ENCODE measurements at places on chromosomes 7 and 10. TPM values are rescaled to one million over a fixed set of nuclear protein-coding genes. Genes with fewer than 3 reads are reported as not detected.

GRCh38 chr7:140623980-140624379 lies 16.6 kb downstream of the DENND2A start:
- no peaks in the 10 kb centered on the region for H3K36me3 ChIP-seq
- H3K27ac ChIP-seq, result peak overlapping the region; percentile 79
- no peak overlapping the region for H3K4me3 ChIP-seq
- H3K27me3 ChIP-seq, result no peaks in the 10 kb centered on the region

DNA sequence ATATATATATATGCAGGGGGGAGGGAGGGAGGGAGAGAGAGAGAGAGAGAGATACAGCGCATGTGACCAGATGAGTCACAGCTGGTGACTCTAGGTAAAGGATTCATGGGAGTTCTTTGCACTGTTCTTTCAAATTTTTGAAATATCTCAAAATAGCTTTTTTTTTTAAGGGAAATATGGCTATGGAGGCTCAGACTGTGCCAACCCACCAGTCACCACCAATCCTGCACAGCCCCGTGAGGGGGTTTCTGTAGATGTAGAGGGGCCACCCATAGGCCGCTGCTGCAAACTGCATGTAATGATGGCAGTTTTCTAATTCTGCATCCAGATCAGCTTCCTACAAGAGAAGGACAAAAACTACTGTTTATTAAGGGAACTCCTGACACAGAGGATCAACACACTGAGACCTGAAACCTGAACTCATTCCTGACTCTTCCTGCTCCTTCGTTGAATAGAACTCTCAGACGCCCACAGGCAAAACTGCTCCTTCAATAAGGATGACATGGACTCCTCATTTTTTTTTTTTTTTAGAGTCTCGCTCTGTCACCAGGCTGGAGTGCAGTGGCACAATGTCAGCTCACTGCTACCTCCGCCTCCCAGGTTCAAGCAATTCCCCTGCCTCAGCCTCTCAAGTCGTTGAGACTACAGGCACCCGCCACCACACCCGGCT lies 17.3 kb downstream of the DAGLB start:
- H3K36me3 ChIP-seq, result peaks cover 23% of the 10 kb centered on the region
- no peak for DNase-seq
- H3K27ac ChIP-seq, result peak overlapping the region; percentile 36
- no peaks in the 10 kb centered on the region for H3K27me3 ChIP-seq

DNA sequence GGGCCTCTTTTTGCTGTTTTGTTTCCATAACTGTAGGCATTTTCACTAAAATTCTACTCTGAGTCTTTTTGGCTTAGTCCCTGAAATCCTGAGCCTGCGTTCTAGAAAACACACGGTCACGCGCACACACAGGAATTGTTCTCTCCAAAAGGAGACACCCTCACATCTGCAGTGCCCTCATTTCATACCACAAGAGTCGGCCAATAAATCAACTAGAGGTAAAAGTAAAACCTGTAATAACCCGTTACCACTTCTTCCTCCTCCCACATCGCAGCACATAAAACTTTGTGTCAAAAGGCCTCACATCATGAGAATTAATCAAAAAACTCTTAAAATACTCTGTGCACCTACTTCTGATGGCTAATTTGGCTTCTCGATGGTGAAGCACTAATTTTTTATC lies 133.3 kb upstream of the MGMT start:
- no peaks in the 10 kb centered on the region for H3K4me1 ChIP-seq
- no peak overlapping the region for H3K4me3 ChIP-seq
- no peaks in the 10 kb centered on the region for H3K36me3 ChIP-seq
- DNase-seq, result no peak
- no peak overlapping the region for H3K27ac ChIP-seq

GRCh38 chr10:79164075-79164474 lies 95.3 kb downstream of the ZMIZ1 start:
- DNase-seq, result no peak
- H3K4me1 ChIP-seq, result peaks cover 19% of the 10 kb centered on the region
- H3K36me3 ChIP-seq, result 0 out of 2 replicates have a peak, but pooled peaks cover 6% of the 10 kb centered on the region
- no peaks in the 10 kb centered on the region for H3K27me3 ChIP-seq
- no peak overlapping the region for H3K27ac ChIP-seq

GRCh38 chr10:105391670-105392351 lies 750.7 kb downstream of the SORCS3 start:
- no peak overlapping the region for H3K27ac ChIP-seq
- H3K4me3 ChIP-seq, result no peak overlapping the region
- H3K36me3 ChIP-seq, result no peaks in the 10 kb centered on the region
- no peaks in the 10 kb centered on the region for H3K4me1 ChIP-seq
- DNase-seq, result no peak

Gene SPDYE8
- not detected for total RNA-seq

DNA sequence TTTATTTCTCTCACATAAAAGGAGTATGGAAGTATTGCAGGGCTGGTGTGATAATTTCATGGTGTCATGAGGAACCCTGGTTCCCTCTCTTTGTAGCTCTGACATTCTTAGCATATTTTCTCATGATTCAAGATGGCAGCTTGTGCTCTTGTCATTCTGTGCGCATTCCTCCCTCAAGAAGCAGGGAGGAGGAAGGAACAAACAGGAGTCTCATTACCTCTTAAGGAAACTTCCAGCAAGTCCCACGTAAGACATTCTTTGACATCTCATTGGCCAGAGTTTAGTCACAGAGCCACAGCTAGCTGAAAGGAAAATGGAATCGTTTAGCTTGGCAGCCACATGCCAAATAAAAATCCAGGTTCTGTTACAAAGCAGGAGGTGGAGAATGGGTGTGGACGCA lies 546.8 kb downstream of the LRMDA start:
- H3K27ac ChIP-seq, result no peak overlapping the region
- no peaks in the 10 kb centered on the region for H3K36me3 ChIP-seq
- H3K4me3 ChIP-seq, result no peak overlapping the region
- H3K27me3 ChIP-seq, result no peaks in the 10 kb centered on the region
- no peak for DNase-seq

GRCh38 chr7:118072893-118073674 lies 110.9 kb upstream of the LSM8 start:
- H3K27me3 ChIP-seq, result no peaks in the 10 kb centered on the region
- H3K36me3 ChIP-seq, result no peaks in the 10 kb centered on the region
- no peak overlapping the region for H3K27ac ChIP-seq
- no peak overlapping the region for H3K4me3 ChIP-seq

GRCh38 chr7:98200364-98200763 lies 10.9 kb upstream of the BHLHA15 start:
- H3K27ac ChIP-seq, result no peak overlapping the region
- DNase-seq, result no peak
- H3K36me3 ChIP-seq, result 0 out of 2 replicates have a peak, but pooled peaks cover 4% of the 10 kb centered on the region
- no peaks in the 10 kb centered on the region for H3K4me1 ChIP-seq

GRCh38 chr10:57898231-57898630 lies 369.5 kb downstream of the IPMK start:
- no peak overlapping the region for H3K4me3 ChIP-seq
- H3K27ac ChIP-seq, result no peak overlapping the region
- H3K36me3 ChIP-seq, result no peaks in the 10 kb centered on the region
- peak; percentile 61 for DNase-seq
- peaks cover 12% of the 10 kb centered on the region for H3K4me1 ChIP-seq

Gene TMEM176B
- total RNA-seq, result 2.3 TPM

- DNase-seq, result no peak
- no peaks in the 10 kb centered on the region for H3K4me1 ChIP-seq
- no peak overlapping the region for H3K4me3 ChIP-seq
- no peak overlapping the region for H3K27ac ChIP-seq
- H3K27me3 ChIP-seq, result no peaks in the 10 kb centered on the region
These were observed 236.4 kb downstream of the HGF start for GRCh38 chr7:81533426-81533825.

DNA sequence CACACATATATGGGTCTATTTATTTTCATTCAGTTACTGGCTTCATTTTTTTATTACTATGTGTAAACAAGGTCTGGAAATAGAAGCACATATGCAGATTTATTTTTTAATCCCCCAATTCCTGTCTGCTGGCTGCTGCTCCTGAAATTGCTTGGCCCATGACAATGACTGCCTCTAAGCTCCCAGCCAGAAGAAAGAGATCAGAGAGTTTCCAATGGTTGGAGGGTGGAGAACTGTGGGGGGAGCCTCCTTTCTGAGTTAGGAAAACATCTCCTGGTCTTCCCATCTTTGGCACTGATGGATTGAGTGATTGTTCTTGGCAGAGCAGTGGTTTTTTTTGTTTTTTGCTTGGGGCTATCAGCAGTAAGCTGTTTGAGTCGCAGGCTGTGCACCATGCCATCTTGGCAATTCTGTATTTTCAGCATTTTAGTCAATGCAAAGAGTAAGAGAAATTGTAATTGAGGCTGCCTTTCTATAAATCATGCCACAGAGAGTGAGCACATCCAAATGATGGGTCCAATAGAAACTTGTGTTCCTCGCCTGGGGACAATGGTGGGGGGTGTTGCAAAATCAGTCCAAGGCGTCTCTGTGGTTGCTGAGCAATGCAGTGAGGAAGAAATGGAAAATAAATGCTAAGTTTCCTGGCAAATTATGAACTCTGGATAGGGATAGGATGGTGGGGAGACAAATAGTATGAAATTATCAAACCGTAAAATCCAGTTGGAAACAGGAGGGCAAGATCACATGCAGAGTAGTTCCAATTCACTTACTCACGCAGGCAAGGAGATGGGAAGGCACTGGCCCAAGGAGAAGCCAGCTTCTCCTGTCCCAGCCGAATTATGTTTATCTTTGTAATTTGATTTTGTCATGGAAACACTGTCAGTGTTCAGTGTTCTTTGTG lies 382.4 kb downstream of the SORCS3 start:
- no peak overlapping the region for H3K27ac ChIP-seq
- H3K4me1 ChIP-seq, result no peaks in the 10 kb centered on the region
- no peak for DNase-seq
- H3K4me3 ChIP-seq, result no peak overlapping the region

GRCh38 chr10:90718182-90718581 lies 139.7 kb downstream of the HTR7 start:
- H3K4me1 ChIP-seq, result no peaks in the 10 kb centered on the region
- H3K27ac ChIP-seq, result no peak overlapping the region
- DNase-seq, result no peak
- H3K36me3 ChIP-seq, result no peaks in the 10 kb centered on the region
- no peaks in the 10 kb centered on the region for H3K27me3 ChIP-seq

Gene SAMD9
- total RNA-seq, result 12.1 TPM

GRCh38 chr7:122014697-122015096 lies 129.4 kb downstream of the AASS start:
- H3K4me3 ChIP-seq, result no peak overlapping the region
- no peaks in the 10 kb centered on the region for H3K27me3 ChIP-seq
- no peaks in the 10 kb centered on the region for H3K36me3 ChIP-seq
- H3K4me1 ChIP-seq, result no peaks in the 10 kb centered on the region
- no peak for DNase-seq

DNA sequence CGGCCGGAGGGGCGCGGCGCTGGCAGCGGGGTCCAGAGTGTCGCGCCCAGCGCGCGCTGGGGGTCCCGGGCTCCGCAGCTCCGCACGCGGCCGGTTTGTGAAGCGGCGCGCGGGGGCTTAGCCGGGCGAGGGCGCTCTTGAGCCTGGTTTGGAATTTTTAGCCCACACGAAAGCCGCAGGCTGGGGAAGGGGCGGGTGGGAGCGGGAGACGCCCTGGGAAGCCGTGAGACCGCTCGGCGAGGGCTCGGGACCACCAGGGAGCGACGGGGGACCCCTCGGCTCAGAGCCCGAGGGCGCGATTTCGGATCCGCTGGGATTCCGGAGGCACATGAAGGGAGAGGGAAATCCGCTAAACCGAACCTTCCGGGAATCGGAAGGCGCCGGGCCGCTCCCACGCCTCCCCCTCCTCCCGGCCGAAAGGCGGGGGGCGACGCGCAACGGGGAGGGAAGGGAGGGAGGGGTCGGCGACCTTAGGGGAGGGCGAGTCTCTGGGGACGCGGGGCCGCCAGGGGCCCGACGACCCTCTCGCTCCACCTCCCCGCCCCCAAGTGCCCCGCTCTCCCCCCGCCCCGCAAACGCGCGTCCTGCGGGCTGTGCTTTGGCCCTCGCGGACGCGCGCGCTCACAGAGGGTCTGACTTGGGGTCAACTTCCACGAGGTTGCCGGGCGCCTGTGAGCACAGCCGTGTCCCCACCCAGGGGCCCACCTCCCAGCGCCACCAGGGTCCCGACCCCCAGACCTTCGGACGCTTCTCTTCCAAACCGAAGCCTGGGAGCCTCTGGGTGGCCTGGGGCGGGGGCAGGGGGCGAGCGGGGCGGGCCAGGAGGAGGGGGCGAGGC lies 5.1 kb upstream of the ELFN1 start:
- peaks cover 60% of the 10 kb centered on the region for H3K27me3 ChIP-seq
- H3K4me3 ChIP-seq, result peak overlapping the region; percentile 38
- no peaks in the 10 kb centered on the region for H3K36me3 ChIP-seq
- H3K27ac ChIP-seq, result no peak overlapping the region
- peak; percentile 66 for DNase-seq
